Glutamatergic neuron (in vitro differentiated cells): ENCODE measurements at places on chromosomes 6 and 20.

GRCh38 chr6:148827416-148828045 lies 80.7 kb downstream of the UST start:
- DNase-seq, result no peak

DNA sequence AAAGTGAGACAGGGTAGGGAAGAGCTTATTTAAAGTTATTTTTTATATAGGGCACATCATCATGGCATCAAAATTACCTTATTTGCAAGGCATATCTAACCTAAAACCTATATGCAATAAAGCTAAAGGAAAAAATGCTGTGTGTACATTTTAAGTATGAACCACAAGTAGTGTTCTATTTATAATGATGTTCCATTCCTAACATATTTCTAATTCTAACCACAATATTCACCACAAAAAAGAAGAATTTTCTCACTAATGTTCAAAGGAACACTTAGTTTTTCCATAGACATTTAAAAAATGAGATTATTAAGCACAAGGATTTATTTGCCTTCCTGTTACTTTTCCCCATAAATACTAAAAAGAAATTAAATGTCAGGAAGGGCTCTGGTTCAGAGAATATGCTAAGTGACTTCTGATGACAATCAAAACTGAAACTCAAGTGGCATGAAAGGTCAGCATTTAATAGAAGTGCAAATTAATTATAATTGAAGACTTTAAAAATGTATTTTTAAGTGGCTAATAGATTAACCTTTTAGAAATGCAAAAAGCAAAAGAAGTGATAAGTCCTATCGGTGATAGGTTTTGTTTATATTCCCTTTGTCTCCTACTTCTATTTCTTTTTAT lies 25.1 kb downstream of the GPR63 start:
- DNase-seq, result no peak

DNA sequence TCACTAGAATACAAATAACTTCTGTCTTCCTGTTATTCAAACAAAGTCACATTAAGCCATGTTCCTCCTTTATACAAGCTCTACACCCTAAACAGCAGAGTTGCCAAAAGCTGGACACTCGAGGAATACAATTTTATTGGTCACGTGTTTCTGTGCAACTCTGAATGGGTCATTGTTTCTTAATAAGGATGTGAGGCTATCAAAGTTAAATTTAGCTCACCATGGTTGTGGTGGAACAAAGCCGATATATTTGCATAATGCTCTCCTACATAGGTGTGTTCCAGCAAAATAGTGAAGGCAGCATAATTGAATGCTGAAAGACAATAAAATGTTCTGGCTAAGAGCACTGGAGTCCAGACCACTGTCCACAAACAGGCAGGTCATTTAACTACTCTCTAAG lies 36.9 kb upstream of the CD2AP start:
- DNase-seq, result no peak

DNA sequence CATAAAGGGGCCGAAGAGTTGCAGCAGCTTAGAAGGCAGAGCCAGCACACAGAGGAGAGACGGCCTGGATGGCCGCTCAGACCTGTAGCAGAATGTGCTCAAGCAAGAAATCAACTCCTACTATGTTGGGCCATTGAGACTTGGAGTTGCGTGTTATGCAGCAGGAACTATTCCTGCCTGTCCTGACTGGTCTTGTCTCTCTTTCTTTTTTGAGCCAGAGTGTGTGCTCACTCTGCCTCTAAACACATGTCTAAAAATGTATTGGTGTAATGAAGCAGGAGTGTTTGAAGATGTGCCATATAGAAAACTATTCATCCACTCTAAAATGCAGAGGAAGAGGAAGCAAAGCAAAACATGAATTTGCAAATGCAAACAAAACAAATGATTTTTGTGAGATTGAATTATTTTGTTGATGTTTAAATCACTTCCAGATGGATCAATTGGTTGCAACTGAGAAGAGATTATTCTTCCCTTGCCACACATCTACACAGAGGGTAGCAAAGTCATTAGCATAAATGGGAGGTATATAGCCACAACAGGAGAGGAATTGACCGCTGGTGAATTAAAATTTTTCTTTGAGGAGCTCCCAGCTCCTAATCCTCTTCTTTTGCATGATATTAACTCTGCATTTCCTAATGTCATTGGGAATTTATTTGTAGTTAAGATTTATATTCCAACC lies 20.4 kb upstream of the SYNJ2 start:
- DNase-seq, result no peak

DNA sequence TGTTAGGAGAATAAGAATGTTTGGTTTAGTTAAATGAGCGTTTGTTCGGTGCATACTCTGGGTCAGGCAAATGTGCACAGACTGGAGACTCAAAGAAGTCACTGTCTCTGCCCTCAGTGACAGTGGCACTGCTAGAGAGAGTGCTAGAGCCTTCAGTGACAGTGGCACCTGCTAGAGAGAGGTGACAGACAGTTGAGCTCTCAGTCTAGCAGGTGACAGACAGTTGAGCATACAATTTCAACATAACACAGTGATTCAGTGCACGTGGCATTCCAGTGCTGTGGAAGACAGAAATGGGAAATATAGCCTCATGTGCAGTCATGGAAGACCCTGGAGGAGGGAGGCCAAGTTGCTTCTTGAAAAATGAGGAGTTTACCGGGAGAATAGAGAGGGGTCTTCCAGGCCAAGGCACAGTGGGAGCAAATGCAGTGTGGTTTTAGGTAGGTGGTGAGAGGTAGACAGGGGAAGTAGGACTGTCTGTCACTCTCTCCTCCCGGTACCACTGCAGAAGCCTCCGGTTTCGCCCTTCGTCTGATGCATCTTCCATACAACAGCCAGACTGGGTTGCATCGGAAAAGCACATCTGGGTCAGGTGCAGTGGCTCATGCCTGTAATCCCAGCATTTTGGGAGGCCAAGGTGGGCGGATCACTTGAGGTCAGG lies 107.9 kb upstream of the CLDN20 start:
- DNase-seq, result no peak

DNA sequence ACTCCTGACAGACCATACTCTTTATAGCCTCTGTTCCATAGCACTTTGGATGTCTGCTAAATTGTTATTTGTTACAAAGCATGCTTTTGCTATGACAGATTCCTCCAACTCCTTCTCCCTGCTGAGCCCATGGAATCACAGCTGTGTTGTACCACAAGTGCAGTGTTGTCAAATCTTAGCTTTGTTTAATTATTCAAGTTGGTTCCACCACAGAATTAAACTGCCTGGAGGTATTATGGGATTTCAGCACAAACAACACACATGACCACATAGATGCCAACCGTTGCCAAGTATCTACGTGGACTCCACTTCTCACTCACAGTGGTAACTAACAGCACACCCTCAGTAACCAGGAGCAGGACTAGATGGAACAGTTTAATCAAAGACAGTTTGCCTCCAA lies 32.7 kb upstream of the MARCKS start:
- no peak for DNase-seq

GRCh38 chr6:40378071-40378724 lies 209.0 kb downstream of the LRFN2 start:
- no peak for DNase-seq

- DNase-seq, result no peak
Measured at GRCh38 chr6:140789466-140789865, 1343.3 kb upstream of the GJE1 start.

GRCh38 chr6:63899550-63899949 lies 263.9 kb downstream of the PHF3 start:
- no peak for DNase-seq

DNA sequence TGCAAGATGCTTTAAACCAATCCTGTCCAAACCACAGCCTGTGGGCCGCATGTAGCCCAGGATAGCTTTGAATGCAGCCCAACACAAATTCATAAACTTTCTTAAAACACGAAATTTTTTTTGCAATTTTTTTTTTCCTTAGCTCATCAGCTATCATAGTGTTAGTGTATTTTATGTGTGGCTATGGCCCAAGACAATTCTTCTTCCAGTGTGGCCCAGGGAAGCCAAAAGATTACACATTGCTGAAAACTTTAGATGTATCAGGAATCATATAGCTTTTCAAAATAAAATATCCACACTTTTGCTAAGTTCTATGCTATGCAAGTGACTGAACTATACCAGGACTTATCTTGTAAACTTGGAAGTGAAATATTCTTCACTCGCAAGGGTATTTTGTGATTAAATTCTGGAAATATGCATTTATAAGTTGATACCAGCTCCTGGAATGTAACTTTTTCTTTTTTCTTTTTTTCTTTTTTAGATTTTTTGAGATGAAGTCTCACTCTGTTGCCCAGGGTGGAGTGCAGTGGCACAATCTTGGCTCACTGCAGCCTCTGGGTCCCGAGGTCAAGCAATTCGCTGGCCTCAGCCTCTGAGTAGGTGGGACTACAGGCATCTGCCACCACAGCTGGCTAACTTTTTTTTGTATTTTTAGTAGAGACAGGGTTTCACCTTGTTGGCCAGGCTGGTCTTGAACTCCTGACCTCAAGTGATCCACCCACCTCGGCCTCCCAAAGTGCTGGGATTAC lies 49.8 kb downstream of the MTHFD1L start:
- no peak for DNase-seq

DNA sequence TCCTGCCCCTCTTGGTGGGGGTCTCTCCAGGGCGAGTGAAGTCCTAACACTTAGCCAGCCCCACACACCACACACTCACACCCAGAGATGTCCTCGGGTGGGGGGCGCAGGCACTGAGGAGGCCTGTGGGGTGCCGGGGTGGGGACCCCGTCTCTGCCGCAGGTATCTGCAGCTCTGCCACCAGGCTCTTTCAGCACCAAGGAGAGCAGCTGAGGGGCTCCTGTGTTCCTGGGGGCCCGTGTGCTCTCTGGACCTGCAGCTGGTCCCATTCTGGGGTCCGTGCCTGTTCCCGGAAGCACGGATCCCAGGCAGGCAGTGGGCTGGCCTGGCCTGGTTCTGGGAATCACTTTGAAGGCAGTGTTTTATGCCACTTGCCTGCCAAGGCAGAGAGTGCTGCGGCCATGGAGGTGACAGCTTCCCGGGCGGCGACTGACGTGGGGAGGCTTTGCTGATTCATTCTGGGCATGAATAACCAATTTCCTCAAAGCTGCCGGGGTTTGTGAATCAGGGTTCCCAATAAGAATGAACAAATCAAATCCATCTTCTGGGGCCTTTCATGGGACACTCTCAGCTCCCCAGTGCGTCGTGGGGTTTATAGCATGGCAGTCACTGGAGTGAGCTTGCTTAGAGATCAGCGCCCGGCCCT lies 54.4 kb upstream of the SLCO4A1 start:
- DNase-seq, result no peak

DNA sequence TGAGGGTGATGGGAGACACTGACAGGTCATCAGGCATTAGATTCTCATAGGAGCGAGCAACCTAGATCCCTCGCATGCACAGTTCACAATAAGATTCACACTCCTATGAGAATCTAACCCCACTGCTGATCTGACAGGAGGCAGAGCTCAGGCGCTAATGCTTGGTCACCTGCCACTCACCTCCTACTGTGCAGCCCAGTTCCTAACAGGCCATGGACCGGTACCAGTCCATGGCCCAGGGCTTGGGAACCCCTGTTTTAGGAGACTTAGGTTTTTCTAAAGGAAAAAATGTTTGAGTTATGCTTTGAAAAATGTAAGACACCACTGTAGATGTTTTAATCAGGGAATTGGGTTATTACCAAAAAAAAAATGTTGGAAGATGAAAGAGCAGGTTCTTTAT lies 6.7 kb downstream of the HLA-E start:
- DNase-seq, result no peak

GRCh38 chr20:37977338-37977737 lies 55.9 kb downstream of the TTI1 start:
- no peak for DNase-seq

- DNase-seq, result no peak
Measured at GRCh38 chr6:5080574-5080973, 4.6 kb upstream of the PPP1R3G start.

GRCh38 chr6:165726290-165726875 lies 63.3 kb upstream of the PDE10A start:
- no peak for DNase-seq

- DNase-seq, result no peak
Measured at GRCh38 chr20:36969478-36970186, 18.1 kb upstream of the SAMHD1 start.

- no peak for DNase-seq
Measured at GRCh38 chr6:3957321-3957720, 108.1 kb downstream of the FAM50B start.

- no peak for DNase-seq
Measured at GRCh38 chr20:19806806-19807190, 48.7 kb downstream of the RIN2 start.

- DNase-seq, result no peak
Measured at GRCh38 chr20:48332555-48332954, 495.2 kb downstream of the PREX1 start.

GRCh38 chr6:4078691-4079471 lies at the start of gene FAM217A:
TSS of gene FAM217A (minus strand) at chr6:4079137. CDS start at chr6:4077414, 1,723 bp downstream.
- no peak for DNase-seq

- no peak for DNase-seq
Measured at GRCh38 chr6:111841822-111842221, 31.4 kb downstream of the FYN start.

DNA sequence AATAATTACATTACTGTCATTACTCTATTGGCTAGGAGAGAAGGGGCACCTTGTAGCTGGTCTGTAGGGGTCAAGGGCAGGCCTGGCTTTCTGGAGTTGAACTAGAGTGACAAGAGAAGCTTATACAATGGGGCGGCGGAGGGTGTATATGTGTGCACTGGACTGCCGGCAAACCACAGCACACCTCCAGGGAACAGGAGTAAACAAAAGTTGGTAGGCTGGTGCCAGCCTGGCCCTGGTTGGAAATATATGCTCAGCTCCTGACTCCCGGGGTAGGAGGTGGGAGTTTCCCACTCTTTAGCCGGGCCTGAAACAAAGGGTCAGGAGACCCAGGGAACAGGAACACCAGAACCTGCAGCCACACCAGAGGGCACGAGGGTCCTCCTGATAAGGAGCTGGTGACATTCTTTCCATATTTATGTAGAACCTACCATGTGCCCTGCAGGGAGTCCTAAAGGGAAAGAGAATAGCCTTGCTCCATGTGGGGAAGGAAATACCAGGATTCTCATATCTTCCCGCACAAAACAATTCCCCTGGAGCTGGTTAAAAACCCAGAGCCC lies 5.1 kb downstream of the C6orf132 start:
- no peak for DNase-seq

DNA sequence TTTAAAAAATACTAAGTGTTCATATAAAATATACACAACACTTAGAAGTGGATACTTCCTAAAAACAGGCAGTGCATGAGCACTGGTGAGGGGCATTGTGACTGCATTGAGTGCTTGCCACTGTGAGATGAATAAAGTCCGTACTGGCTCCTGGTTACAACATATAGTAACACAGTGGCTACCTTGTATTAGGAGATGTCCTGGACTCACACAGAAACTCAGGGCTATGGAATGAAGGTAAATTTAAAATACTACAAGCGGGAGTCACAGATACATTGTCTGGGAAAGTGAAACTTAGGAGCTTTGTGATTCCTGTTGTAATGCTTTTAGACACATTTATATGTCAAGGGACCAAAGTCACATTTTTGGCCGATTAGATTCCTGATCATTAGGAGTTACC lies 36.5 kb upstream of the HLA-G start:
- no peak for DNase-seq
